ENCODE measurements at places on chromosomes 1 and 21. TPM values are rescaled to one million over a fixed set of nuclear protein-coding genes. Genes with fewer than 3 reads are reported as not detected.

- peaks cover 11% of the 10 kb centered on the region for H3K4me1 ChIP-seq
- DNase-seq, result no peak
- no peaks in the 10 kb centered on the region for H3K27me3 ChIP-seq
- no peaks in the 10 kb centered on the region for H3K36me3 ChIP-seq
- H3K27ac ChIP-seq, result peak overlapping the region; percentile 84
These were observed 95.3 kb upstream of the SLC25A33 start for GRCh38 chr1:9443913-9444445.

DNA sequence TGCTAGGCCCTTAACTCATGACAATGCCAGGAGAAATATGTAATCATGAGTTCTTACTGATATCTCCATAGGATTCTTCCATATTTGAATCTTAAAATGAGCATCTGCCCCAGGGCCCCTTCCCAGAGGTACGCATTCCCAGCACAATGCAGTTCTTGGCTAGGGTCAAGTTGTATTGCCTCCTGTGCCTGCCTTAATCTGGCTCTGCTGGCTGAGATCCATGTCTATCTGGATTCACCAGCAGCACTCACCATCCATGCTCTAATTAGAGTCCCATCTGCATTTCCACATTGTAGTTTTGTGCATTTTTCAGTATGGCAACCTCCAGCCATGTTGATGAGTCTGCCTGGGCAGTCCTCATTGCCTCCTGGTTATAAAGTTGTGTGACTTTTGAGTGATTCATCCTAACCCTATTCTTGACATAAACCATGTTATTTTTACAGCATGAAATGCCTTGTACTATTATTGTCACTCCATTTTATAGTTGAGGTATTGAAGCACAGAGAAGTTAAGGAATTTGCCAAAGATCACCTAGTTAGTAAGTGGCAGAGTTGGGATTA is 55.9 kb downstream of the CAMSAP2 start:
- peaks cover 4% of the 10 kb centered on the region for H3K4me1 ChIP-seq
- no peak overlapping the region for H3K27ac ChIP-seq
- no peaks in the 10 kb centered on the region for H3K27me3 ChIP-seq

DNA sequence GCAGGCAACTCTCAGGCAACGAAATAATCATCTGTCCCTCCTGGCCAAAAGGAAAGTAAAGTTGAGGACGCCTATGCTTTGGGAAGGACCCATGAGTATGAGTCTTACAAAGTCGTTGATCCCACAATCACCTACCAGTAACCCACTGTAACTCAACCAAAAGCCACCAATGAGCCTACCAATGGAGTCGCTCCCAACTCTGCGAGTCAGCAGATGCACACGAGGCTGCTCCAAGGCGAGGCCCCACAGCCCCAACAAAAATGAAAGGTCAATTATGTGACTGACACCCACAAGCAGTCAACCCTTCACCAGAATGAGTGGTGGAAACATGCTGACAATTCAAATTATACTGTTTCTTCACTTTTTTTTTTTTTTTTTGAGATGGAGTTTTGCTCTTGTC is 12.0 kb downstream of the SETD4 start:
- H3K4me1 ChIP-seq, result no peaks in the 10 kb centered on the region
- H3K36me3 ChIP-seq, result peaks cover 87% of the 10 kb centered on the region
- no peaks in the 10 kb centered on the region for H3K27me3 ChIP-seq
- no peak overlapping the region for H3K4me3 ChIP-seq

GRCh38 chr1:218702775-218703174 is 357.6 kb downstream of the TGFB2 start:
- no peaks in the 10 kb centered on the region for H3K4me1 ChIP-seq
- no peak overlapping the region for H3K4me3 ChIP-seq
- H3K27ac ChIP-seq, result no peak overlapping the region

The C1orf198 gene
- 33.9 TPM for total RNA-seq
